ENCODE measurements at places on chromosomes 5 and 9. TPM values are rescaled to one million over a fixed set of nuclear protein-coding genes. Genes with fewer than 3 reads are reported as not detected.
A peak's percentile ranks its signal among the peaks of the same experiment; 100 is the strongest.

Gene FXN
- 9.4 TPM for total RNA-seq

Gene BHMT
- total RNA-seq = 0.62 TPM

- DNase-seq = no peak
Observed at GRCh38 chr9:114968671-114969070, 38.3 kb upstream of the TNFSF8 start.

- DNase-seq = no peak
Observed at GRCh38 chr9:79046401-79046800, 525.4 kb upstream of the TLE4 start.

DNA sequence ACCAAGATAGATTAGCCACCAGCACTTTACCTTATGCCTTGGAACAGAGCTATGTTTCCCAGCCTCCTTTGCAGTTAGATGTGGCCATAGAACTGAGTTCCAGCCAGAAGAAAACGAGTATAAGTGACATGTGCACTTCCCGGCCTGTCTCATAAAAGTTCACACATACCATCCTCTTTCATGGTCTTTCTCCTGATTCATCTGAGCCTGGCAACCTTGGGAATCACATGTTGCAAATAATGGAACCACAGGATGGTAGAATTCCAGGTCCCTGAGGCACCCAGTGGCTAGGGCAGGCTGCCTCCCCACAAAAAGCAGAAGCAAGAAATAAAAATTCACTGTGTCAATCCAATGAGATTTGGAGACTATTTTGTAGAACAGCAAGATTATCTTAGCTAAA is 128.1 kb downstream of the PDE4D start:
- no peak for DNase-seq

DNA sequence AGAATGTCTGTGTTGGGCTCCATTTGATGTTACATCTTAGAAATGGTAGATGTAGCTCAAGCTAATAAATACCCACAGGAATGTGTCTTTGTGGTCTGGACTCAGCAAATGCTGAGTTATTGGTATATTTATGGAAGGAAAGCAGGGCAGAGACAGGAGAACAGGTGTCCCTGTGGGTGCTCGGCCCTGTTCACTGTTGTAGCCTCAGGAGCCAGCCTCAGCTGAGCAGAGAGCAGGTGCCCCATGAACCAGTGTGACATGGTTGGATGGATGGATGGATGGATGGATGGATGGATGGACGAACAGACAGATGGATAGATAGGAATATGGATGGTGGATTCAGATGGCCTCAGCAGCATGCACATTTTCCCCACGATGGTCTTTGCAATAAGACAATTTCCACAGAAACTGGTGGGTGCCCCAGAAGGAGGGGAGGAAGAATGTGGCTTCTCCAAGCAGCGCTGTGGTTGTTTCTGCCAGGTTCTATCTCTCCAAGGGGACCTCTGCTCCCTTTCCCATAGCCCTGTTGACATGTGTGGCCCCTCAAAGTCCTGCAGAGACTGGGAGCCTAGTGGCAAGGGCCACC is 8.2 kb upstream of the IRF1 start:
- no peak for DNase-seq

- DNase-seq = no peak
Observed at GRCh38 chr5:98935206-98935605, 6.4 kb upstream of the CHD1 start.

DNA sequence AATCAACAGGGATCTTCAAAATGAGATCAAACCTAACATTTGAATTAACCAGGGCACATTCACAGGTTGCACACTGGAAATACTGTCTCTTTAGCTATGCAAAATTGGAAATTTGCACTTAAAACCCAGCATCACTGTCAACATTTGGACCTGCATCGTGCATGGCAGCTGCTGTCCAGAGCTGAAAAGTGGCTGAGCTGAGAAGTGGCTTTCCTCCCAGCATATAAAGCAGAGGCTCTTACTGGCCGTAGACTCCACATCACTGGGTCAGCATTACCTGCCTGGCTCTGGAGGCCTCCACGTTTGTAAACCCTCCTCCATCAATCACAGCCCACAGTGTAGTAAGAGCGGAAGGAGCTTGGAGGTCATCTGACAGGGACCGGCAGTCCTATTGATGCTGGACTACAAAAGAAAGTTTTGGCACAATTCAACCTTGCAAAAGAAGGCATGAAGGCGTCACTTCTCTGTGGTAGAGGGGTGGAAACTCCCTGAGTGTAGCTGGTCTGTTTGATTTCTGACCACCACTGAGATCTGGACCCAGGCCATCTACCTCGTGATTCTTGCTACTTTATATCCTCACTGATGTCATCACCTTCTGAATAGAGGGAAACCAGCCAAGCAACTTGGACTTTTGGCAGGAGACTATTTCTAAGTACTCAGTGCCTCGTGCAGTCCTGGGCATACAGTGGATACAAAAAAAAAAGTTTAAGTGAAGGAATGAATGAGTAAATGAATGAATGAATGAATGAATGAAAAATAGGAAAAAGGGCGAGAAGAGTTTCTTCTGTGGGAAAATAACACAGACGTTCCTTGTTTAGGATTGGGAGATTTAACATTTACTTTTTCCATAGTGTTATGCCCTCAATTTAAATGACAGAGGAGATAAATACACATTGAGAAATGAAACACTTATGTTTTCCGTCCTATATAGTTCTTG is 14.8 kb downstream of the RASEF start:
- DNase-seq = no peak

- DNase-seq = no peak
Observed at GRCh38 chr5:15285901-15286583, 213.9 kb upstream of the FBXL7 start.

DNA sequence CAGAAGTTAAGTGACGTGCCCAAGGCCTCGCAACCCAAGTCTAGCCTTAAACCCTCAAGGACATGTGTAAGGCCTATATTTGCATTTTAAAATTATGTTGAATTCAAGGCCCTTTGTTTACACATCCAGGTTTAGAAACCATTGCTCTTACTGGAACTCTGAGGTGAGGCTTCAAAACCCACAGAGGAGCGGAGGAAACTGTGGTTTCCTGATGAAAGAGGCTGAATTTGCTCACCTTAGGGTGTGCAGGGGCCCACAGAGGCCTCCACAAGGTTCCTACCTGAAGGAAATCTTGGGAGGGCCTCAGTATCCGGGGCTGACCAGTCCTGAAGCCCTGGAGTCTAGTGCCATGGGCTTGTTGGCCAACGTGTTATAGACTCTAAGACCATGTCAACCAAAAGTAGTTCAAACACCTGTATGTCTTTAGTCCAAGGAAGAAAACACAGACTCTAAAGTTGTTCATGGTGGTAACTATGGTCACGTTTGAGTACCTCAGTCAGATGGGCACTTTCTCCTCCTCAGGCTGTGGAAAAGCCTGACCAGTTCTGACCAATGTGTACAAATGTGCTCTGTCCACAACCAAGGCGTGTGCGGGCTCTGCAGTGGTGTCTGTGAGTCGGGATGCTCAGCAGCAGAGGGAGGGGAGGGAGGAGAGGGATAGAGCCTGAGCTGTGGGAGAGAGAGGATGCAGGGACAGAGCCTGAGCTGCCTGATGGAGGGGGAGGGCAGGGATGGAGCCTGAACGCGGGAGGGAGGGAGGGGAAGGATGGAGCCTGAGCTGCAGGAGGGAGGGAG is 124.6 kb upstream of the ERCC6L2 start:
- no peak for DNase-seq

GRCh38 chr9:138014563-138014945 is 137.0 kb downstream of the CACNA1B start:
- peak; percentile 65 for DNase-seq

DNA sequence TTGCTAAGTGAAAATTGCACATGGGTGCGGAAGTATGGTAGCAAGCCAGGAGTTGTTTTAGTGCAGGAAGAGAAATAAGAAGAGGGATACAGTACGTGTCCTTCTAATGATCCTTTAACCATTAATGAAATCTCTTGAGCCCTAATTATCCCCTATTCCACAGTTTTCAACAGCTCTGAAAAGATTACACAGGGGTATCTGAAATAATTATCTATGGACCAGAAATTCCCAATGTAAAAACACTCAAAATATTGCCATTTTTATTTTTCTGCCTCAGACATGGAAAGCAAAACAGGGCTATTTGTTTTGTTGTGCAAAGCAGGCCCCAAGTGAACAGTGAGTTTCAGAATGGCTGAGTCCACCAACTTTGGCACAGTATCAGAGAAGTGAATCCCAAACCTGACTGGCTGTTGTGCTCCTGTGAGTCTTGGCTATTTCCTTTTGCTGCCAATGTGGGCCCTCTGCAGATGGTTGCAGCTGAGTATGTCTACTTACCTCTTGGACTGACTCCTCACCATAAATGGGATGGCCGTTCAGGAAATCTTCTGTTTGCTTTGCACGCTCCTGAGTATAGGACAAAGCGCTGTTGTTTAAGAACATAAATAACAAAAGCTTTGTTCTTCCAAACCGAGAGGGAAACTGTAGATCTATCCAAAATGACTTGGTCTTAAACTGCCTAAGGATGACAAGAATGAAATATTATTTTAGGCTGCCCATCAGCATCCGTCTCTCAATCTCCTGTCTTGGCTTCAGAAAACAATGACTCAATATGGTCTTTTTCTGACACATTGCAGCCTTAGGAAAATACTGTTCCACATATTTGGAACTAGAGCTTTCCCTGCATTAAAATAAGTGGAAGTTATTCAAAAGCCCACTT is 204.1 kb downstream of the DEPDC1B start:
- DNase-seq = no peak
